ENCODE measurements at places on chromosomes 16 and 17.

DNA sequence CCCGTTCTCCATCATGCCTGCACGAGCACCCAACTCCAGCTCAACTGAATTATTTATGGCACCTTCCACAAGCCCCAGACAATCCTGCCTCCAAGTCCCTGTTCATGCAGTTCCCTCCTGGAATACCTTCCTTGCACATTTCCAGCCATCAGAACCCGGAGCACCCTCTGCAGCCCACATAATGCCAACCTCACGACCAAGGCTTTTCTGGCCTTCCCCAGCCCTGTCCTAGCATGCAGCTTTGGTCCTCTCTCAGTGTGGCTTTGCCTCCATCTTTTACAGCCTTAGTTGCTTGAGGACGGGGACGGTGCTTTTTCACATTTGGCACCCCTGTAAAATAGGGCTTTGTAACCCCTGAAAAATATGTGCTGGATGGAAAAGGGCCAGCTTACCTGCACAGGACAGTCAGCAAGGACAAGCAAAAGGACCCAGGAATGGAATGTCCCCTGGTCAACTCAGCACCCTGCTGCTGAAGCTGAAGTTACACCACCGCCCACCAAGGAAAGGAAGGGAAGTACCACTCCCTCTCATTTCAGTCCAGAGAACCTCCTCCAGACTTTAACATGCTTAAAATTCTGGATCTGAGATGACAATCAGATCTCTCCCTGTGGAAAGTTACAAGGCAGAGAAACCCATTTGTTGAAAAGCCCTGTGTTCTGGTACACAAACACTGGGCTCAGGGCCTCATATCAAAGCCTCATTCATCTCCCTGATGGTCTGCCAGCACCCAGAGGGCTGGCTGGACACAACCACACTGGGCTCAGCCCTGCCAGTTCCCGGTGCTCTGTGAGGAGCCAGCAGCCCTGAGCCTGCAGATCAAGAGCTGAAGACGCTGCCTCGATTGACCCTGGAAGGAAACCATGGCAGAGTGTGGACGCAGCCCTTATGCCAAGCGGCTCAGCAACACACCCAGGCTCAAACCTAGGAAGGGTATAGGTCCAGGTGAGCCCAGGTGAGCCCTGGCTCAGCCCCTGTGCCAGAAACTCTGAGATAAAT is 2.9 kb downstream of the SLC39A11 start:
- peak; percentile 59 for DNase-seq

DNA sequence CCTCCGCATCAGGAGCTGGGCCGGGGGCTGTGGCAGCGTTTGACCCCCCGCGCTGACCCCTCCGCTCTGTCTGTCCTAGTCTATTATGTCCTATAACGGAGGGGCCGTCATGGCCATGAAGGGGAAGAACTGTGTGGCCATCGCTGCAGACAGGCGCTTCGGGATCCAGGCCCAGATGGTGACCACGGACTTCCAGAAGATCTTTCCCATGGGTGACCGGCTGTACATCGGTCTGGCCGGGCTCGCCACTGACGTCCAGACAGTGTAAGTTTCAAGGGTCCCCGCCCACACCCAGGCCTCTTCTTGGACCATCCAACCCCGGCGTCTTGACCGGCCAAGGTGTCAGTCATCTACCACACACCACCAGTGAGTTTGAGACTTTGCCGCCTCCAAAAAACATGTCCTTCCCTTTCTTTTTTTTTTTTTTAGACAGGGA is 548 bp downstream of the PSMB3 start:
- DNase-seq = no peak

DNA sequence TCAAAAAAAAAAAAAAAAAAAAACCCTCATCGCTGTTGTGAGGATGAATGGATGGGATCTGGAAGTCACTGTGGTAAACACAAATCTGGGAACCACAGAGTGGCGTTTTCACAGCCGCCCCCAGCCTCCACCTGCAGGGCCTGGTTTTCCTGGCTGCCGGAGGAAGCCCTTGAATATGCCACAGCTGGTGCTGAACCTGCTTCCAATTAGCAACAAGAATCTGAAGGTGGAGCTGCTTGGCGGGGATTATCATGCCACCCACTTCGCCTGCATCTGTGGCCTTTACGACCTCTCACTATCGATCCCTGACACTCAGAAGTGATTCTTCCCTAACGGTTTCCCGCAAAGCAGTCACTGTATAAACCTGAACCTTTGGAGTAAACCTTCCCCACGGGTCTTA is 16.1 kb downstream of the MRM3 start:
- no peak for DNase-seq

DNA sequence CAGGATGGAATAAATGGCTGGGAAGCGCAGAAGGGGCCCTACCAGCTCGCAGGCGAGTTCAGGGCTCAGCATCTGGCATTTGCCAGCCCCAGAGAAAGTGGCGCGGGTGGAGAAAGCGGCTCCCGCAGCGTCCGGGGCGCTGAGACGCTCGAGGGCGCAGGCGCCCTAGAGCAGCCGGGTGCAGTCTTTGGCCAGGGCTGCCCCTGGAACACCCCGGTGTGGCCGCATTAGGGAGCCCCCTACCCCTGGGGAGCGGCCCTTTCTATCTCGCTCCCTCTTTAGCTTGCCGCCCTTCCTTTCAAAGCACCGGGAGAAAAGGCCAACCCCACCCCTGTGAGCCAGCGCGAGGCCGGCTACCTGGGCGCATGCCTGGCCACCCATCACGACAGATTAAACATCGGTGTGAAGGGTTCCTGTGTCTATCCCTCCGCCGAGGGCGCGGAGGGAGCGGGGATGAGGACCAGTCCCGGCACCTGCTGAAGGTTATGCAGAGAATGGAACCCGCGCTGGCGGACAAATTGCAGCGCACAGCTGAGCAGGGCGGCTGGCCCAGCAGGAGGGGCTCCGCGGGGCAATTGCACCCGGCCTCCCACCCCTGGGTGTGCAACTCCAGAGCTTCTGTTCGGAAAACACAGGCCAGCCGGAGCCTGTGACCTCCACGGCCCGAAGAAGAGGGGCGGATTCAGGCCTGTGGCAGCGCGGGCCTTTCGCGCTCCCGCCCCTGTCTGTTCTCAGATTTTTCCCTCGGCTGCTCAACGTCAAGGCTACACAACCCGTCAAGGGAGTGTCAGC is 15.6 kb upstream of the FOXF1 start:
- DNase-seq = peak; percentile 60

DNA sequence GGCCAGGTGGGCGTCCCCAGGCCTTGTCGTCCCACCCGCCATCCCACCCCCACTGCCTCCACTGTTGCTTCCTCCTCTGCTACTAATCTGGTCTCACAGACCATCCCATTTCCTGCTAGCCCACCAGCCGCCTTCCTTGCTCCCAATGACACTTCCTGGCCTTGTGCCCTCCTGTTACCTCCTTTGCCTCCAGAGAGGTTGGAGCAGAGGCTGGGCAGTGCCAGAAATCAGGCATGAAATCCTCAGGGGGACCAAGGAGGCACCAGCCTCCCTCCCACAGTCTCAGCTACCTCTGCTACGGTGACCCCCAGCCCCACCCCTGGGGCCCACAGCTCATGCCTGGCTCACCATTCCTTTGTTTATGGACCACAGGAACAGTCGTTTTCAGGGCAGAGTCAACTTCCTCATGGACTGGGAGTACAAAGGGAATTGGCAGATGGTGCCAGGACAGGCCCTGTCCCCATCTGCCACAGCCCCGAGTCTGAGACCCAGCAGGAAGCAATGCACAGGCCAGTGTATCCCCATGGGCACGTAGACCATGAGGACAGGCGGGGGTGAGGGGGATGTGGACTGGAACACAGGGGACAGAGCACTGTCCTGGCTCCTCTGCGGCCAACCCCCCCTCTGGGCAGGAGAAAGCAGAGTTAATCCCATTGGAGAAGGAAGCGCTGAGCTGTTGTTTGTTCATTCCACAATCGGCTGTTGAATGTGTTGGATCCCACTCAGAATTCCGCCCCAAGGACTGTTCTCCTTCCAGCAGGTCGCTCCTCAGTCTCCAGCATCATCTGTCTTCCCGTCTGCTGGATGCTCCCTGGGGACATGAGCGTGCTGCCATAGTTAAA is 2.2 kb upstream of the CDH5 start:
- peak; percentile 91 for DNase-seq

GRCh38 chr16:58814348-58814801 is 80.3 kb upstream of the GOT2 start:
- DNase-seq = peak; percentile 82

DNA sequence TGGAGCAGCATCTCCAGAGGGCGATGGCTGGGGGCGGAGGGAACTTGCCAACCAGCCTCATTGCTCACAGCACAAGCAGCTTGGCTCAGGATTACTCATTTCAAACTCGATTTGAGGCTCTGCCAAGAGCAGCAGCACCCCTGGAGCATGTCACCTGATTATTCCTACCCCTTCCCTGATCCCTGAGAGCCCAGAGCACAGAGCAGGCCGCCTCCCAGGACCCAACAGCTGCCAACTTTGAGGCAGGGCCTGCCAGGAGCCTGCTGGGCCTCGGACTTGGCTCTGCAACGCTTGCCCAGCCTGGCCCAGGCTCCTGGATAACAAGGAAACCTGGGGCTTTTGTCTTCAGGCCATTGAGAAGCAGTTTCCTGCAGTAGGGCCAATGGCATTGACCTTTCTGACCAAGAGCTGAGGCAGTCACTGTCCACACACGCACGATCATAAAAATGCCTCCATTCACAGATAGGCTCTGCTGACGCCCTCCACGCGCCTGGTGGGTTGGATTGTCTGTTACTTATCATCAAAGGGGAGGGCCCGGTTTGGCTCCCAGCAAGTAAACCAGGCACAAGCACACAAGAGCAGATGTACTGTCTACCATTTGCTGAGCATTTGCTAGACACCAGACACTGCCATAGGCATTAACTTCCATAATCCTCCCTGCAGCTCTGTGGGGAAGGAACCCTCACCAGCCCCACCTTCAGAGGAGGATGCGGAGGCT is 406.6 kb upstream of the EEF2KMT start:
- no peak for DNase-seq

- no peak for DNase-seq
Observed at GRCh38 chr17:55215711-55216110, 49.0 kb upstream of the HLF start.

GRCh38 chr17:27216836-27217235 is 77.1 kb upstream of the WSB1 start:
- DNase-seq = no peak

DNA sequence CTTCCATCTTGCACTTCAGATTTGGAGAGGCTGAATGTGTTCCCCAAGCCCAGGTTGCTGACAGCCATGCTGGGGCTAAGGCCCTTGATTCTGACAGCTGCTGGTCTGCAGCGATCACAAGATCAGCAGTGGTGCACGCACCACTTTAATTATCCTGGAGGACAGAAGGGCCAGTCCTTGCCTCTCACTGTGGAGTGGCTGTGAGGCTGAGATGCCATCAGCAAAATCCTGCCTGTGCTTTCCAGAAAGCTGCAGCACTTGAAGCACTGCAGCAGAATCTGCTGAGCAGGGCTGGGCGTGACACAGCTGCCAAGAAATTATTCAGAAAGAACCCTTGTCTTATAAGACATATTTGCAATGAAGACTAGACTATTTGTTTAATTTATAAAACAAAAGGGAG is 37.1 kb downstream of the NUP93 start:
- no peak for DNase-seq

- no peak for DNase-seq
Observed at GRCh38 chr17:7555320-7555948, 3.1 kb upstream of the TNFSF13 start.

DNA sequence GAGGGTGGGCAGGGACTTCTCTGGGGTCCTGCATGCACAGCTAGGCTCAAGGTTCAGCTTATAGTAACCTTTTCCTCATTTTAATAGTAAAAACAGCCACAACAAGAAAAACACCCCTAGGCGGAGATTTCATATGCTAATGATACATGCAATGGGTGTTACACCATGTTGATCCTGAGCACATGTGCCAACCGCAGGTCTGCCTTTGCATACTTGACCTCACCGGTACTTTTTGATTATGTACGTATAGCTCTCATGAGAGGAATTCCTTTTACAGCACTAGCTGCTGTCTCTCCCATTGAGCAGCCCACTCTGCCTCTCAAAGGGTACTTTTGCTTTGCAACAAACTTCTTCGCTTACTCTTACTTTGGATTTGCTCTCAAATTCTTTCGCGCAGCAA is 1.9 kb downstream of the KRTAP4-8 start:
- DNase-seq = no peak

GRCh38 chr17:75521951-75522727 is 3.4 kb upstream of the LLGL2 start:
- peak; percentile 95 for DNase-seq

DNA sequence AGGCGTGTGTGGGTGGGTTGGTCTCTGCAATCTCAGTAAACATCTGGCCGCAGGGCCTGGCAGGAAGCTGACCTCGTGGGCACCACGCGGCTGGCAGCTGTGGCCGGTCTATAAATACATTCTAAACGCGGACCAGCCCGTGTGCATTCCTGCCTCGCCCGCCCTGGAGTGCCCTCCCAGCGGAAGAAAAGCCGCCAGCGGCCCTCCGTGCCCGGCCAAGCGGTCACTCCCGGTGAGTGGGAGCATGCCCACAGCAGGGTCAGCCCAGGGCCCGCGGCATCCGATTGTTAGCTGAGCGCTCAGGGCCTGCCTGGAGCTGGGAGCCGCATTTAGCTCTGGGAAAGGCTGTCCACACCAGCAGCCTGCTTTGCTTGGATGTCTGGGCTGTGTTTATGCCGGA is 10.3 kb downstream of the ZNF469 start:
- DNase-seq = peak; percentile 96

- no peak for DNase-seq
Observed at GRCh38 chr17:2406271-2406902, 5.5 kb upstream of the MNT start.

- DNase-seq = no peak
Observed at GRCh38 chr16:75486014-75486675, 9.1 kb downstream of the CHST6 start.

DNA sequence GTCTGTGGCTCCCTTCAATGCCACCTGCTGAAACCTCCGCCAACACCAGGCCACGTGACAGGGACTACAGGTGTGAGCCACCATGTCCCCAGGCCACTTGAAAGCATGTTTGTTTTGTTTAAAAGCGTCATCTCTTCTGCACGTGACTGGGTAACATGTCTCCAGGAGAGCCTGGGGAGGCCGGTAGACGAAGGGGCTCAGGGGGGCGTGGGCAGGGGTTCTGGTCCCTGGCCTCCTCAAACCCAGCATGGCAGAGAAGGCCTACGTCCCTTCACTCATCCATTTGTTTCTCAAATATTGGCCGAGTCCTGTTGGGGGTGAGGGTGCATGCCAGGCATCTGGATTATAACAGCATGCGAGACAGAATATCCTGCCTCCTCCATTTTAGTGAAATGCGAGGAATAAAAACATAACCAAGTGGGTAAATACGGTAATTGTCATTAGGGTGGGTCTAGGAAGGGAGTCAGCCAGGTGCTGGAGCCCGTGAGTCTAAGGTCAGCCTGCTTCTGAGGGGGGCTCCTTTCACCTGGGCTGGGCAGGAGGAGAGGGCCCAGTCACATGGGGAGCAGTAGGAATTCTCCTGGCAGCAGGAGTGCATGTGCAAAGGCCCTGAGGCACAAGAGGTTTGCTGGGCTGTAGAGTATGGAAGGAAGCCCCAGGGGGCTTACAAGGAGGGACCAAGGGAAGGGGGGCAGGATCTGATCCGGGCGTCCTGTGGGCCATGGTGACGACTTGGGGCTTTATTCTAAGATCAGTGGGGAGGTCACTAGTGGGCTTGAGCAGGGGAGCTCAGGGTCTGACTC is 26.8 kb upstream of the CIBAR2 start:
- DNase-seq = peak; percentile 51

- DNase-seq = peak; percentile 73
Observed at GRCh38 chr17:63984236-63984635, 11.5 kb upstream of the SCN4A start.
